ENCODE measurements at places on chromosomes 12 and 14. TPM values are rescaled to one million over a fixed set of nuclear protein-coding genes. Genes with fewer than 3 reads are reported as not detected.

MMP19 gene
- total RNA-seq, result 59.4 TPM

IAPP gene
- not detected for total RNA-seq

DNA sequence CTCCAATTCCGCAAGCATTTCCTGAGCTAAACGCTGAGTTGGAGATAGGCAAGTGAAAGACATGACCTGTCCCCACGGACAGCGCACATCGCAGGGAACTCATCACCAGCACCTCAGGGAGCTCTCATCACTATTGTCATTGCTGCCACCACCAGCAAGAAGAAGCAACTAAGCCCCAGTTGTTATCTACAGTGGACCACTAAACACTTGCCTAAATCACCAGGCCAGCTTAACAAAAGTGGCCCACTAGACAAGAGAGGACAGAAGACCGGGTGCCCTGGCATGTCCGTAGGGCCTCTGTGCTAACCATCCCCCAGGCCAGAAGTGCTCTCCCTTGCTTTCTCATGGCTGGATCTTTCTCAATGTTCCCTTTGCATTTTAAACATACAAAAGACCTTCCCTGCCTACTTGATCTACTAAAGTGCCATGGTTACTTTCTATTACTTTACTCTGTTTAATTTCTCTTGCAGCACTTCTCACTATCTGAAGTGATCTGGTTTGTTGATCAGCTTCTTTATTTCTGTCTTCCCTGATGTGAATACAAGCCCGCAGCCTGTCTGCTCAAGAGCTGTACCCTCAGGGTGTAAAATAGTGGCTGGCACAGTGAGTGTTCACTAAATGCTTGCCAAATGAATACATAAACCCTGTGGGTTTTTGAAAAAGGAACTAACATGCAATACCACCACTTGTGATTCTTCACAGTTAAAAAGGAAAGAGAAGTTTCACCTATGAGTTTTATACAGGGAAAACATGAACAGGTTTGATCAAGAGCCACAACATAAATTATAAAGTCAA lies 60.9 kb upstream of the RFLNA start:
- H3K4me3 ChIP-seq, result no peak overlapping the region
- no peaks in the 10 kb centered on the region for H3K4me1 ChIP-seq
- H3K27me3 ChIP-seq, result no peaks in the 10 kb centered on the region
- no peaks in the 10 kb centered on the region for H3K36me3 ChIP-seq

- H3K4me1 ChIP-seq, result no peaks in the 10 kb centered on the region
- H3K4me3 ChIP-seq, result no peak overlapping the region
- H3K27ac ChIP-seq, result no peak overlapping the region
- no peaks in the 10 kb centered on the region for H3K36me3 ChIP-seq
Observed at GRCh38 chr12:60947533-60947932, 1312.7 kb upstream of the USP15 start.

TTC9 gene
- total RNA-seq, result 8.2 TPM

DNA sequence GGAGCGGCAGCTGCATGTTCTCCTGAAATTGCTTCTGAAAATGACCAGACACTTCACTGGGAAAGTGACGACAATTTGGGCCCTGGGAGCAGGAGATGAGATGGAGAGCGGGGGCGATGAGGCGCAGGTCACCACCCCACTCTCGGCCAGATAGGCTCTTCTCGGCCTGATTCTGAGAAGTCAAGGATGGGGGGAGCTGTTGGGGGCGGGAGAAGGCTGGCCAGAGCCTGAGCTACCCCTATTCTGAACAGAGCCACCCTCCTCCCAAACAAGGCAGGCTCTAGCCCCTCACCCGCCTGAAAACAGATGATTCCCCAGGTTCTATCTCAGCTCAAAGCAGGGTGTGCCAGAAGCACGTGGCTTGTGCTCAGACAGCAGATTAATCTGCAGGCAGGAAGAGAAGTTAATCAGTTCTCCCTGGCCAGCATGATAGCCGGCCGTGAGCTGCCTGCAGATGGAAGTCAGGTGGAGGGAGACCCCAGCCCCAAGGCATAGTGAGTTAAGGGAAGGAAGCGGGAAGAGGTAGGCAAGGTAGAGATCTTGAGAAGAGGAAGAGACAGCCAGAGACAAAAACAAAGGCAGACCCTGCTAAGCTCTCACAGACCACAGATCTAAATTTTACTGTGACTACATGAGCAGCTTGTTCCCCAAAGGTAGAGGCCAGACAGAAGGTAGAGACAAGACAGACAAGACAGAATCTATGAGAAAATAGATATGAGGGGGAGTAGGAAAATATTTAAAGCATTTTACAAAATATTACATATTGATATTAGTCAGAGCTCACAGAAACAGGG lies 10.9 kb upstream of the TAC3 start:
- no peak overlapping the region for H3K27ac ChIP-seq
- DNase-seq, result no peak
- H3K4me3 ChIP-seq, result no peak overlapping the region
- no peaks in the 10 kb centered on the region for H3K36me3 ChIP-seq

- DNase-seq, result no peak
- no peaks in the 10 kb centered on the region for H3K27me3 ChIP-seq
- H3K4me3 ChIP-seq, result no peak overlapping the region
- H3K4me1 ChIP-seq, result no peaks in the 10 kb centered on the region
Observed at GRCh38 chr12:15584366-15585041, 204.7 kb downstream of the EPS8 start.

DNA sequence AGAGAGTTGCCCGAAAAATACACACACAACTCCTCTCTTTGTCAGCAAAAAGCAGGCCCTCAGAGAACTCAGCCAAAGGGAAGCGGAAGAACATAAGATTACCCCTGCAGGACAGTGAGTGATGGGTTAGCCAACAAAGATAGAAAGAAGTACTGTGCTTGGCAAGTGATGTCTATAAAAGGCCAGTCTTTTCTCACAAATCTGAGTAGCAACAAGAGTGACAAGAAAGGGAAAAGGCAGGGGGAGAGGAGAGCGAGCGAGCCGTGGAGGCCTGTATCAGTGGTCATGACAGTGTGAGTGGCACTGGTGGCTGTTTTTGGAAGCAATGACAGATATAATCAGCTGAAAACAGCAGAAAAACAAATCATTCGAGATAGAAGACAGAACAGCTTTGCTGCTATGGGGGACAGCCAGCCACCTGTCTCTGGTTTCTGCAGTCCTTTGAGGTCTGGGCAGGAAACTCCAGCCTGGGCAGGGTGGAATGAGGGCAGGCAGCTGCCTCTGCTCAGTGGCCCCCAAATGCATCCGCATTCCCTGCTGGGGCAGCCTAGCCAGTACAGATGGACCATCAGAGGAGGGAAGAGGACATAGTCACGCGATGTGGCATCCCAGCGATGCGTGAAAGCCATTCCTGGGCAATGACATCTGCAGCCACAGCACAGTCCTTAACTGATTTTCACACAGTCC lies 74.7 kb downstream of the TRIM9 start:
- H3K27me3 ChIP-seq, result no peaks in the 10 kb centered on the region
- no peaks in the 10 kb centered on the region for H3K4me1 ChIP-seq
- H3K36me3 ChIP-seq, result no peaks in the 10 kb centered on the region
- DNase-seq, result no peak
- no peak overlapping the region for H3K4me3 ChIP-seq

C12orf60 gene
- total RNA-seq, result not detected

DNA sequence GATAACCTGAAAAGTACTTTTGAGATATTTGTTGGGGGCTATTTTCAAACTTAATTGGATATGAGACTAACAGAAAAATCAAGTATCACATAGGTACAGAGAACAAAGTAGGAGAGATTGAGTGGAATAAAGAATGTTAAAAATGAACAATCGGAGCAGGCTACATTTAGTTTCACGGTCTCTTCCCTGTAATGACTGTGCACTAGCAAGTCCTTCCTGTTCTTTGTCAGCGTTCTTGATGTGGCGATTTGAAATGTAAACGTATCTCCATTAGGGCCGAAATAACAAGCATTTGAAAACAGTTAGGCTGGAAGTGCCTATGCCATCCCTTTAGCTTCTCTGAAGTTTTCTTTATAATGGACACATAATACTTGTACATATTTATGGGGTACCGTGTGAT lies 31.0 kb downstream of the SLC25A29 start:
- H3K27me3 ChIP-seq, result no peaks in the 10 kb centered on the region
- no peak overlapping the region for H3K27ac ChIP-seq
- DNase-seq, result no peak
- H3K4me3 ChIP-seq, result no peak overlapping the region
- peaks cover 19% of the 10 kb centered on the region for H3K36me3 ChIP-seq
- H3K4me1 ChIP-seq, result peaks cover 42% of the 10 kb centered on the region

DNA sequence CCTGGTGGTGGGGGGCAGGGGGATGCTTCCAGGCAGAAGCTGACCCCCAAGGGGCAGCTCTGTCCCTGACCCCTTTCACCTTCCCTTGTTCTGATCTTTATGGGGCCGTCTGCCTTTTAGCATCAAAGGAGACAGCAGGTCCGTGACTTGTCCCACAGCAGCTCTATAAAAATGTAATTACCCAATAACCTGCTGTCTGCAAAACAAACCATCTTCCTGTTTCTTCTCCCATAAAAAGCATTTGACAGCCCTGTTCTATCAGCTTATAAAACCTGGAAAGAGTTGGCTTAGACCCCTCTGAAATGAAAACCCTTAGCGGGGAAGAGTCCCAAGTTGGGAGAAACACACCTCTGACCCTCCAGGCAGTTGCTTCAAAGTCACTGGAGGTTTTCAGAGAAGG lies 416.9 kb downstream of the MED13L start:
- no peaks in the 10 kb centered on the region for H3K36me3 ChIP-seq
- DNase-seq, result no peak
- H3K4me3 ChIP-seq, result no peak overlapping the region
- no peak overlapping the region for H3K27ac ChIP-seq

- H3K27me3 ChIP-seq, result no peaks in the 10 kb centered on the region
- no peak for DNase-seq
- H3K4me1 ChIP-seq, result no peaks in the 10 kb centered on the region
- no peaks in the 10 kb centered on the region for H3K36me3 ChIP-seq
Observed at GRCh38 chr12:72189266-72189665, 82.9 kb upstream of the TRHDE start.

- H3K27ac ChIP-seq, result no peak overlapping the region
- H3K4me1 ChIP-seq, result no peaks in the 10 kb centered on the region
- DNase-seq, result no peak
- no peaks in the 10 kb centered on the region for H3K27me3 ChIP-seq
- no peak overlapping the region for H3K4me3 ChIP-seq
Observed at GRCh38 chr14:54747616-54748015, 155.0 kb downstream of the GCH1 start.

SLC25A47 gene
- total RNA-seq, result not detected

- no peak for DNase-seq
- no peak overlapping the region for H3K27ac ChIP-seq
- no peaks in the 10 kb centered on the region for H3K36me3 ChIP-seq
- no peaks in the 10 kb centered on the region for H3K27me3 ChIP-seq
- no peaks in the 10 kb centered on the region for H3K4me1 ChIP-seq
Observed at GRCh38 chr14:32710731-32711680, 227.7 kb upstream of the NPAS3 start.

CAPZA3 gene
- not detected for total RNA-seq

- H3K4me1 ChIP-seq, result peaks cover 31% of the 10 kb centered on the region
- no peak overlapping the region for H3K4me3 ChIP-seq
- no peak overlapping the region for H3K27ac ChIP-seq
- DNase-seq, result no peak
- H3K36me3 ChIP-seq, result no peaks in the 10 kb centered on the region
Observed at GRCh38 chr12:93134175-93134890, 205.2 kb upstream of the EEA1 start.

Data from upper lobe of left lung (tissue), 6 donors.